ENCODE measurements at places on chromosomes 3 and 15. TPM values are rescaled to one million over a fixed set of nuclear protein-coding genes. Genes with fewer than 3 reads are reported as not detected.

The ALPK3 gene
- total RNA-seq: under 0.01 TPM

The COPB2 gene
- total RNA-seq: 549 TPM

The DPPA4 gene
- not detected for total RNA-seq

The GOLGA6D gene
- not detected for total RNA-seq

The CHRNA3 gene
- not detected for total RNA-seq

The ARHGEF26 gene
- total RNA-seq: 2.0 TPM

The SNX33 gene
- 12.7 TPM for total RNA-seq

- peaks cover 3% of the 10 kb centered on the region for H3K27me3 ChIP-seq
- H3K27ac ChIP-seq: no peak overlapping the region
- no peak for DNase-seq
- H3K36me3 ChIP-seq: no peaks in the 10 kb centered on the region
- no peaks in the 10 kb centered on the region for H3K4me1 ChIP-seq
- H3K4me3 ChIP-seq: no peak overlapping the region
Measured at GRCh38 chr3:133317866-133318265, 82.0 kb upstream of the BFSP2 start.

- no peaks in the 10 kb centered on the region for H3K27me3 ChIP-seq
- peaks cover 2% of the 10 kb centered on the region for H3K4me1 ChIP-seq
- no peak overlapping the region for H3K27ac ChIP-seq
- DNase-seq: no peak
- H3K36me3 ChIP-seq: peaks cover 5% of the 10 kb centered on the region
- no peak overlapping the region for H3K4me3 ChIP-seq
Measured at GRCh38 chr3:46675426-46675825, 18.1 kb downstream of the ALS2CL start.

- no peak overlapping the region for H3K27ac ChIP-seq
- H3K4me3 ChIP-seq: no peak overlapping the region
- no peaks in the 10 kb centered on the region for H3K36me3 ChIP-seq
- peaks cover 19% of the 10 kb centered on the region for H3K4me1 ChIP-seq
- H3K27me3 ChIP-seq: no peaks in the 10 kb centered on the region
- DNase-seq: no peak
Measured at GRCh38 chr15:85475317-85475701, 94.9 kb downstream of the AKAP13 start.

DNA sequence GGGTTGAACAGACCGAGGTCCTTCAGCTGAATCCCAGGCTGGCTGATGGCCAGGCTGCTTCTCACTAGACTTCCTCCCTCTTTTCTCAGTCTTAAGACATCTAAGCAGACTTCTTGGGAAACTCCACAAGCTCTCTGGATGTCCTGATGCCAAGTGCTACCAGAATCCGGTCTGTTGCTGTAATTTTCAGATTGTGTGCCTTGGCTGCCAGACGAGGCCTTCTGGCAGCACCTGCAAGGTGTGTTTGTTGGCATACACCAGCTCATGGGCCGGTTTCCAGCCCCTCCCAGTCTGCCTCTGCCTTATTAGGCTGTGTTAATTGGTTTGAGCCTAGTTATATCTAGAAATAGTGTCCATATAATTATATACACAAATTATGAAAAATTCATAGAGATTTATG is 120.6 kb downstream of the TNIK start:
- no peak for DNase-seq
- no peaks in the 10 kb centered on the region for H3K4me1 ChIP-seq
- H3K36me3 ChIP-seq: no peaks in the 10 kb centered on the region
- H3K4me3 ChIP-seq: no peak overlapping the region
- no peaks in the 10 kb centered on the region for H3K27me3 ChIP-seq
- no peak overlapping the region for H3K27ac ChIP-seq

GRCh38 chr3:177481329-177481728 is 284.0 kb upstream of the TBL1XR1 start:
- DNase-seq: no peak
- H3K4me3 ChIP-seq: no peak overlapping the region
- no peaks in the 10 kb centered on the region for H3K27me3 ChIP-seq
- no peak overlapping the region for H3K27ac ChIP-seq
- peaks cover 8% of the 10 kb centered on the region for H3K4me1 ChIP-seq
- no peaks in the 10 kb centered on the region for H3K36me3 ChIP-seq

GRCh38 chr3:21879184-21879886 is 128.3 kb upstream of the ZNF385D start:
- no peak overlapping the region for H3K4me3 ChIP-seq
- no peaks in the 10 kb centered on the region for H3K4me1 ChIP-seq
- no peak overlapping the region for H3K27ac ChIP-seq
- H3K27me3 ChIP-seq: no peaks in the 10 kb centered on the region

DNA sequence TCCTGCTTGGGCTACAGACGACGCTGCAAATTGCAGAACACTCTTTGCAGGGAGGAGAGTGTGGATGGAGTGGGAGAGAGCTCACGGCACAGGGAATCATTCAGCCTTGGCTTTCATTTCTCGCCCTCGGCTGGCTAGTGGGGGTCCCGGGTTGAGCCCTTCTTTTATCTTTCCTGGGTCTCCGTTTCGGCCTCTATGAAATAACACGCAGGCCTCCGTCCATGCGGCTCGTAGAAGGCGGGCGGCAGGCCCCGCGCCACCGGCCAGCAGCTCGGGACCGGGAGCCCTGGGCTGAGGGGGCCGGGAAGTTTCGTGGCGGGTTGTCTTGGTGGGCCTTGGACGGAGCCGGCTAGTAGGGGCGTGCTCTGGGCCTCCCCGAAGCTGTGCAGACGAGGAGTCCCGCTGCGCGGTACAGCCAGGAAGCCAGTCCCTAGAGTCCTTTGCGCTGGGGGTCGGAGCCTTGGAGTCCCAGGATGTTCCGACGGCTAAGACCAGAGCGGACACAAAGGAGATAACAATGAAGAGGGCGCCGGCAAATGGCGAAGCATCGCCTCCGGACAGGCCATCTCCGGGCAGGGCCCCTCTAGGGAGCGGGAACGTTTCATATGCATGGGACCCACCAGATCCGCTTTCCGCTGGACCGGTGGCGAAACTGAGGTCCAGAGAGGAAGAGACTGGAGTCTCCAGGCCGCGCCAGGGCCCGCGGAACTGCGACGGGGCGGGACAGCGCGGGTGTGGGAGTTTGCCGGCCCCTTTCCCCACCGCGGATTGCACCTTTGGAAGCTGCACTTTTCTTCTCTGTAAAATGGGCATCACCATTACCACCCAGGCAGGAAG is 4.3 kb downstream of the RNU6-1 start:
- no peak for DNase-seq
- peaks cover 68% of the 10 kb centered on the region for H3K27me3 ChIP-seq
- H3K4me1 ChIP-seq: no peaks in the 10 kb centered on the region
- H3K36me3 ChIP-seq: no peaks in the 10 kb centered on the region
- H3K27ac ChIP-seq: no peak overlapping the region

DNA sequence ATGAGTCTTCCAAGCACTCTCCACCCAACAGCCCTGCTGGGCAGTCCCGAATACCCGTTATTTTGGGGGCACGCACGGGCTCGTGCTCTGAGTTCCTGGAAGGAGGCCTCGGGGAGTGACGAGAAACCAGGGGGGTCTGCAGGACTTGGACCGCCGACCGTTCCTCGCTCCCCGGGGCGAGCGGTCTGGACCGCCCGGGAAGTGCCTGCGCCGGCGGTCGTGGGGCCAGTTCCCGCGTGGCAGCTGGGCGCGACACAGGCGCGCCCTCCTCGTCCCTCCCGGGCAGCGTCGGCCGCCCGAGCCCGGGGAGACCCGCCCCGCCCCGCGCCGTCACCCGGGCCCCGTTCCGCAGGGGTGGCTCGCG is 387 bp downstream of the GNB4 start:
- H3K27me3 ChIP-seq: no peaks in the 10 kb centered on the region
- 0 out of 2 replicates have a peak, but pooled peaks cover 2% of the 10 kb centered on the region for H3K36me3 ChIP-seq
- H3K27ac ChIP-seq: peak overlapping the region; percentile 97
- DNase-seq: peak; percentile 23
- H3K4me1 ChIP-seq: peaks cover 3% of the 10 kb centered on the region

DNA sequence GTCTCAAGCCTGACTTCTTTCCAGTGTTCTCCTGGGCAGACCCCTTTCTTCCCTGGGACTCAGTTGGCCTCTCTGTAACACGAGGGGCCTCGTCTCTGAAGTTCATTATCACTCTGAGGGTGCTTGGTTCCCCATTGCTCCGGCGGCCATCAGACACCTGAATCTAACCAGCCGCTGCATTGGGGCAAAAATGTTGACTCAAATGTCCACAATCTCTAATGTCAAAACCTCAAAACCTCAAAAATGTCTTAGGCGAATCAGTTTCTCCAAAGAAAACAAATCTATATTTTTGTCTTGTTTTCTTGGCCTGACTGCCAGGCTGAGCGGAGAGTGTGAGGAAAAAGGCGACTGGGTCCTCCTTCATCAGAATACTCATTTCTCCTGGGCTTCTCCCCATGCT is 220.7 kb downstream of the VPS13C start:
- no peaks in the 10 kb centered on the region for H3K4me1 ChIP-seq
- H3K27me3 ChIP-seq: peaks cover 21% of the 10 kb centered on the region
- no peaks in the 10 kb centered on the region for H3K36me3 ChIP-seq
- H3K4me3 ChIP-seq: no peak overlapping the region
- DNase-seq: peak; percentile 20
- no peak overlapping the region for H3K27ac ChIP-seq

DNA sequence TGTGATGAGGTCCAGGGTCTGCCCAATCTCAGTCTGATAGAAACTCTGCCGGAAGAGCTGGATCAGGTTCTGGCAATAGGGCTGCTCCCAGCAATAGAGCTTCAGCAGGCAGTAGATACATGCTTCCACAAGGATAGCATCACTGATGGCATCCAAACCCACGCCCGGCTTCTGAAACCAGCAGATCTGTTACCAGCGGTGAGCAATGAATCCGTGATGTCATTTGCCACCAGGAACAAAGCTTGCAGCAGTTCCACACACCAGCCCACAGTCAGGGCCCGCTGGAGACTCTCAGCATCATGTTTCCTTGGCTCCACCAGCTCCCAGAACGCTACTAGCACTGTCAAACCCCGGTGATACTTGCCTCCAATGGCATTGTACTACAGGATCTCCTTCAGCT is 19.3 kb upstream of the TTBK2 start:
- no peaks in the 10 kb centered on the region for H3K27me3 ChIP-seq
- H3K4me1 ChIP-seq: no peaks in the 10 kb centered on the region
- H3K36me3 ChIP-seq: 0 out of 2 replicates have a peak, but pooled peaks cover 5% of the 10 kb centered on the region
- no peak overlapping the region for H3K4me3 ChIP-seq
- no peak for DNase-seq

- no peak for DNase-seq
- no peaks in the 10 kb centered on the region for H3K27me3 ChIP-seq
- no peaks in the 10 kb centered on the region for H3K4me1 ChIP-seq
- no peak overlapping the region for H3K4me3 ChIP-seq
Measured at GRCh38 chr3:111823341-111823855, 35.7 kb upstream of the PHLDB2 start.

- no peak overlapping the region for H3K4me3 ChIP-seq
- H3K27ac ChIP-seq: no peak overlapping the region
- H3K36me3 ChIP-seq: no peaks in the 10 kb centered on the region
Measured at GRCh38 chr15:25436707-25437106, 2.1 kb downstream of the UBE3A start.

DNA sequence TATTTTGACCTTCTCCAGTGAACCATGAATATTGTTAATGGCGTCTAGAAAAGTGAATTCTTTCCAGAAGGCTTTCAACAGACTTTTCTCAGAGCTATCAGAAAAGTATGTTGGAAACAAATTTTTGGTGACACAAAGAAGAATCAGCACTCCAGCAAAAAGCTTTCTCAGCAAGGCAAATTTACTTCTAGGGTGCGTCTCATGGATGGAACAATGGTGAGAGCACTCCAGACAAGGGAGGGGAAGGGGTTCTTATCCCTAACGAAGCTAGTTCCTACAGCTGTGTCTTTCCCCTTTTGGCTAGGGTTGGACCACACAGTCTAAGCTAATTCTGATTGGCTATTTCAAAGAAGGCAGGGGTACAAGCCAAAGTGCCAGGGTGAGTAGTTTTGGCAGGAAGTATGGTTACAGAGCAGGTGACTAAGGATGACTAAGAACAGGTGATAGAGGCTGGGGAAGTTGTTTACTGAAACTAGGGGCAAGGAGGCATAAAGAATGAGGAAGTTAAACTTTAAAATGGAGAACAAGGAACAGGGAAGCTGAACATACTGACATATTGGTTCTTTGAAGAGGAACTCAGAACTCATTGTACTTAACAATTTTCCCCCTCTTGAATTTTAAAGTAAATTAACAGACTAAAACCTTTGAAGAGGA is 959.8 kb downstream of the NAALADL2 start:
- no peak for DNase-seq
- no peak overlapping the region for H3K4me3 ChIP-seq
- H3K4me1 ChIP-seq: no peaks in the 10 kb centered on the region
- H3K36me3 ChIP-seq: no peaks in the 10 kb centered on the region
- H3K27me3 ChIP-seq: no peaks in the 10 kb centered on the region
- no peak overlapping the region for H3K27ac ChIP-seq

GRCh38 chr15:70974004-70974832 is 81.6 kb downstream of the LRRC49 start:
- peaks cover 4% of the 10 kb centered on the region for H3K4me1 ChIP-seq
- H3K36me3 ChIP-seq: no peaks in the 10 kb centered on the region
- no peak overlapping the region for H3K27ac ChIP-seq
- H3K27me3 ChIP-seq: no peaks in the 10 kb centered on the region

DNA sequence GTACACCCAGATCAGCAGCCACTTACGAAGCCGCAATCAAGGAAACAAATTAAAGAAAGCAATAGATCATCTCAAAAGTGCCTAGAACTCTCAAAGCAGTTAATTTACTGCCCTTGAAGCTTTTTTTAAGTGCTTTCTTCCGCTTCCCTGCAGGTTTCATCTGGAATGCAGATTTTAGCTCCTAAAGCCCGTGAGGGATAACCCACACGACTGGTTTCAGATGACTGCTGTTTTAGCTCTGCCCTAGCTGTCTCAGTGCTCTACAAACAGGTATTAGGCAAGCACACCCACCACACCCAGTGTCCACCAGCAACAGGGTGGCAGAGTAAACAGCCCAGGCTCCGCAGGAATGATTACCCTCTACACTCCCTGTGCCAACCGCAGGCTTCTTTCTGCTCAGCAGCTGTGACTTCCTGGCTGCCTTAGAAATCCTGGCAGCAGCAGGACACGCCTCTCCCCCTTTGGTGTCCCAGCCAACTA is 126.0 kb downstream of the FMN1 start:
- H3K4me3 ChIP-seq: no peak overlapping the region
- DNase-seq: no peak
- H3K27ac ChIP-seq: peak overlapping the region; percentile 58

Data from IMR-90 (cell line).